Left renal cortex interstitium (tissue), 4 donors: ENCODE measurements at places on chromosomes 1 and 21. TPM values are rescaled to one million over a fixed set of nuclear protein-coding genes. Genes with fewer than 3 reads are reported as not detected.

IKBKE gene
- polyA plus RNA-seq, result 4.8 TPM

ESRRG gene
- polyA plus RNA-seq, result 40.5 TPM

BMP8B gene
- 2.1 TPM for polyA plus RNA-seq

TRNP1 gene
- polyA plus RNA-seq, result 7.8 TPM

OR2T11 gene
- polyA plus RNA-seq, result 0.03 TPM

GJB5 gene
- 0.30 TPM for polyA plus RNA-seq

SARS1 gene
- 136 TPM for polyA plus RNA-seq

KRTAP12-1 gene
- polyA plus RNA-seq, result not detected

NOL9 gene
- 27.5 TPM for polyA plus RNA-seq

SLC6A9 gene
- 6.2 TPM for polyA plus RNA-seq

MNDA gene
- polyA plus RNA-seq, result 4.8 TPM

BCL2L15 gene
- 1.6 TPM for polyA plus RNA-seq

BATF3 gene
- polyA plus RNA-seq, result 1.6 TPM

TGFB2 gene
- 13.2 TPM for polyA plus RNA-seq

LRRN2 gene
- 15.3 TPM for polyA plus RNA-seq

CA14 gene
- 7.5 TPM for polyA plus RNA-seq

KRTCAP2 gene
- polyA plus RNA-seq, result 166 TPM

LCE1F gene
- polyA plus RNA-seq, result not detected

S100A9 gene
- polyA plus RNA-seq, result 13.5 TPM

LCE1B gene
- polyA plus RNA-seq, result not detected

EVA1B gene
- polyA plus RNA-seq, result 142 TPM

SEC22B gene
- 38.8 TPM for polyA plus RNA-seq

GUCA2B gene
- polyA plus RNA-seq, result not detected

YBEY gene
- polyA plus RNA-seq, result 22.1 TPM

PKNOX1 gene
- 29.5 TPM for polyA plus RNA-seq
